ENCODE measurements at places on chromosomes 7 and 10.

DNA sequence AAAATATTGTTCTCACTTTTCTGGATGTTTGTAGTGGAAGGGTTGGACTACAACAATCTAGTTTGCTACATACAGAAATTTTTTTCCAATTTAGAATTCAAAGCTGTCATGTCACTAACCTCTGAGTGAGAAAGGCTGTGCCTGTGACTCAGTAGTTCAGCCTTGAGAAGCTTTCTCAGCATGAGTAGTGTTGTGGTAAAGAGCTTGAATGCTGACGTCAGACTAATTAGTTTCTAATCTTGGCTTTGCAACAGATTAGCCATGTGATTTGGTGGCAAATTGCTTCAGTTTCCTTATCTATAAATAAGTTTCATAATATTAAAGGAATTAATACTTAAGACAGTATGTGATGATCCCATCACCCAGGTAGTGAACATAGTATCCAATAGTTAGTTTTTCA lies 83.8 kb downstream of the ABCA13 start:
- no peak for DNase-seq

DNA sequence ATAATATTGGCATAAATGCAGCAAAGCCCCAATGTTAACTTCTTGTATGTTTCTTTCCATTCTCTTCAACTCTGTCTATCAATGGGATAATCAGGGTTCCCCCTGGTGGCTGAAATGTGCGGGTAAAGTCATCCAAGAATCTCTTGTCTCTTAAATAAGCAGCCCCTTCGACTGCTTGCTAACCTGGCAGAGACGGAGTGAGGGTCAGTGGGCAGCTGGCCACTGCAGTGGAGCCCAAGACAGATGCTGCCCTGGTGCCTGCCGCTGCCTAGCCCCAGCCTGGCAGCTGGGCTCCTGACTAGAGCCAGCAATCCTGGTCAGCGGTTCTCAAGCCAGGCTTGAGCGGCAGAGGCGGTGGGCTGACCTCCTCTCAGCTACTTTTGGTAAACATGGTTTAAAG lies 248.9 kb downstream of the COBL start:
- peak; percentile 47 for DNase-seq

- peak; percentile 70 for DNase-seq
These were observed 386 bp downstream of the ABHD11 start for GRCh38 chr7:73738220-73738611.

- no peak for DNase-seq
These were observed 25.2 kb upstream of the ING3 start for GRCh38 chr7:120925392-120925791.

- no peak for DNase-seq
These were observed 620.6 kb upstream of the ANKRD30A start for GRCh38 chr10:36504758-36505157.

DNA sequence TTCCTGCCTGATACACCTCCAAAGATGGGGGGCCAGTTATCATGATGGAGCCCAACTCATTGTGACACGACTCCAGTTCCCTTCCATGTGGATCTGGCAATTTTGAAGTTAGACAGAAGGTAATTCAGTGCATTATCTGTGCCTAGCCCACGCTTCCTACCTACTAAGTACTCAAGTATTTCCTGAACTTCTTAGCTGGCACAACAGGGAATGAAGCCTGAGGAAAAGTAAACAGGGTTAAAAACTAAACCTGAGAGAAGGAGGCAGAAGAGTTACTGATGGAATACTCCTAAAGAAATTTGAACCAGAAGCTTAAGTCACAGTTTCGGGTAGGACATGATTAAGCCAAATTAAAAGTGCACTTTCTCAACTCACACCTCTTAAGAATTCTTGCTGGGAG lies 1.1 kb upstream of the SEC31B start:
- no peak for DNase-seq

GRCh38 chr10:122097935-122098334 lies 109.0 kb downstream of the TACC2 start:
- DNase-seq: no peak

GRCh38 chr10:122147663-122148062 lies 123.4 kb upstream of the BTBD16 start:
- DNase-seq: no peak

DNA sequence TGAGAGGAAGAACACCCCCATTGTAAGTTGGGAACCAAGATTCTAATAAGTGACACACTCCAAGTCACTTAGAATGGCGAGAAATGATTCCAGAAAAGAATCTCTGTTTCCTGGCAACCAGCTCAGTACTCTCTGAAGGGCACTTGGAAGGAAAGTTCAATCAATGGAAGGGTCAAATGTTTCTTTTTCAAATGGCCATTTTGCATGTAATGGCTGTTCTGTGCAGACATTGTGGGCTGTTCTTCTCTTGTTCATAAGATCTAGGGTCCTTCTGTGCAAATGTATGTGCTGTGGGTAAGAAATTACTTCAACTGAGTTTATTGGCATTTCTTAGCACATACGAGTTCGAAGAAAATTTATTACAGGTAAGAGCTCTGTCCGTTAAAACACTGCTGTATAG lies 145.3 kb downstream of the EVX1 start:
- DNase-seq: no peak

DNA sequence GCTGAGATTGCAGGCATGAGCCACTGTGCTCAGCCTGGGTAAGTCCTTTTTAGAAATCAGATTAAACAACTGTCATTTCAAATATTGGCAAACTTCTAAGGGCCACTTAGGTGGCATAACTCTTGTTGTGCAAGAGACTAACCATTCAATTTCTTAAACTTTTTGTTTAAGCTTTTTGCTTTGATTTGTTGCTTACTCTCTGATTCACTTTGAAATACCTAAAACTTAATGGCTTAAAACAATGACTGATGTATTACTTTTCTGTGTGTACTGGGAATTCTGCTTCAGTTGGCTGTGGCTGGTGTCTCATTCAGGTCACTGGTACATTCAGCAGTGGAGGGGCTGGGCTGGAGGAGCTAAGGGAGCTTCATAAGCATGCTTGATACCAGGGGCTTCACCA lies 28.9 kb downstream of the ZNF25 start:
- DNase-seq: no peak

DNA sequence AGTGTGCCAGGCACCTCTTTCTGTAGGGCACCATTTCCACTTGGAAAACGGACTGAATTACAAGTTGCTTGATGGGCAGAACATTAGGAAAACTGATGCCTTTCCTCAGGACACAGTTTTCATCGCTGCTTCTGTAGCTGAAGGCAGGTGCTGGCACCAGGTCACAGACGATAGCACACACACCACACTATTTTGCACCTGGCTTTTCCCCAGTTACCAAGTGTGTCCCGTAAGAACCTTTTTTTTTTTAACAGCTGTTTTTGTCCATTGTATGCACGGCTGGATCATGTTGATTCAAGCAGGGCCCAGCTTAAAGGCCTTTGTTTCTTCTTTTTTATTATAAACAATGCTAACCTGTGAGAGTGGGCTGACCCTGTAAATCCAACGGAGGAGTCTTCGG lies 1.3 kb upstream of the GET4 start:
- no peak for DNase-seq

DNA sequence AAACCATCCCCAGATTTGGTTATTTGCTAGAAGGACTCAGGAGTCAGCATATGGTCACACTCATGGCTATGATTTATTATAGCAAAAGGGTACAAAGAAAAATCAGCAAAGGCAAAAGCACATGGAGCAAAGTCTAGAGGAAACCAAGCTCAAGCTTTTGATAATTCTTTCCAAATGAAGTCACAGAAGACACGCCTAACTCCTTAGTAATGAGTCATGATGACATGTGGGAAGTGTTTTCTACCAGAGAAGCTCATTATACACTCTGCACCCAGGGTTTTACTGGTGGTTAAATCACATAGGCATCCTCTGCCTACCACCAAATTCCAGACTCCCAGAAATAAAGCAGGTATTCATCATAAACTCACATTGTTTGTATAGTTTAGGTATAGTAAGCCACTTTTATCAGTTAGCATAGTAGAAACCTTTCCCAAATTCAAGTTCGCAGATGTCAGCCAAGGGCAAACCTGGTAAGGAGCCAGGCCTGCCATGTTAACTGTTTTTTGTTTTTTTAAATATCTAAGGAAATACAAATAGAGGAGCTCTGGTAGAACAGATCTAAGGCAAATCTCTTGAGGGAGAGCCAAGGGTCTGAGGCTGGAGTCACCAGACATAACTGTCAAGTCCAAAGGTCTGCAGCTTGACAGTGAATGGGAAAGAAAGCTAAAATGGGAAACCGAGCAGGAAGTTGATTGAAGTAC lies 15.4 kb upstream of the HIBADH start:
- DNase-seq: no peak

- DNase-seq: peak; percentile 56
These were observed 836 bp downstream of the KMT2E start for GRCh38 chr7:105014693-105015389.

GRCh38 chr10:15745751-15746150 lies 26.0 kb upstream of the ITGA8 start:
- no peak for DNase-seq

- no peak for DNase-seq
These were observed 27.2 kb downstream of the HIPK2 start for GRCh38 chr7:139750459-139751095.

GRCh38 chr10:116364868-116365267 lies 40.6 kb downstream of the CCDC172 start:
- no peak for DNase-seq

GRCh38 chr10:101031128-101031795 lies at the start of the genes PDZD7 and SFXN3:
PDZD7 (minus strand) TSS chr10:101031129; CDS start chr10:101030219, 910 bp downstream.
SFXN3 (plus strand) TSS chr10:101031234; CDS start chr10:101034695, 3,461 bp downstream.
- peak; percentile 97 for DNase-seq

- no peak for DNase-seq
These were observed 24.3 kb upstream of the ITGB8 start for GRCh38 chr7:20306180-20306946.

DNA sequence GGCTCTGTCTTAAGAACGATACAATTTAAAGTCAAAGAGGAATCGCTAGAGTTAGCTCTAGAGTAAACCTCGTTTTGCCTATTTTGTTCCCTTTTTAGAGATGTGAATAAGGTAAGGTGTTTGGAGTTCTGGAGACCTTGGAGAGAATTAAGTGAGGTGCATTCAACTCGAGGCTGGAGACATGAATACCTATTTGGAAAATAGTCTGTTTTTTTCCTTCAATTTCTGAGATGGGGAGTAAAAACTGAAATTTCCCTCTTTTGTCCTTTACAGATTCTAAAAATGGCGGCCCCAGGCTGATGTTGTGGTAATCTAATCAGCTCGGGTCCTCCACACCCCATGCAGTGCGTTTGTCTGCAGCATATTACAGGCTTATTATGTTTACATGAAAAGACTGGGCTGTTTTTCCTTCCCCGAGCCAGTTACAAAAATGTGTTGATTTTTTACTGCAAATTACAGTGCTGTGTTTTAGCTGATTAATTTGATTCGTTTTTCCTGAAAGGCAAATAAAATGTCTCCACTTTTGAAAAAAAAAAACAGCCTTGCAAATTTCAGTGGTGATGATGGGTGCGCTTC lies 1.5 kb downstream of the KMT2E start:
- no peak for DNase-seq

DNA sequence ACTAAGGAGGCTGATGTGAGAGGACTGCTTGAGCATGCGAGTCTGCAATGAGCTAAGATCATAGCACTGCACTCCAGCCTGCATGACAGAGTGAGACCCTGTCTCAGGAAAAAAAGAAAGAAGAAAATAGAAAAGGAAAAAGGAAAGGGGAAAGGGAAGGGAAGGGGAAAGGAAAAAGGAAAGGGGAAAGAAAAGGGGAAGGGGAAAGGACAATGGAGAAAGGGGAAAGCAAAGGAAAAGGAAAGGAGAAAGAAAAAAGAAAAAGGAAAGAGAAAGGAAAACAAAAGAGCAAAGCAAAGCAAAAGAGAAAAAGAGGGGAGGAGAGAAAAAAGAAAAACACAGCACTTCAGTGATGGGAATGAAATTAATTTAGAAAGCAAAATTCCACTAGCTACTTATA lies 179.3 kb downstream of the SRPK2 start:
- DNase-seq: no peak

GRCh38 chr10:119231654-119232053 lies 24.3 kb downstream of the GRK5 start:
- DNase-seq: no peak

GRCh38 chr7:38169847-38170246 lies 8.2 kb upstream of the STARD3NL start:
- DNase-seq: no peak

- DNase-seq: no peak
These were observed 3.7 kb upstream of the C10orf71 start for GRCh38 chr10:49295297-49295696.

DNA sequence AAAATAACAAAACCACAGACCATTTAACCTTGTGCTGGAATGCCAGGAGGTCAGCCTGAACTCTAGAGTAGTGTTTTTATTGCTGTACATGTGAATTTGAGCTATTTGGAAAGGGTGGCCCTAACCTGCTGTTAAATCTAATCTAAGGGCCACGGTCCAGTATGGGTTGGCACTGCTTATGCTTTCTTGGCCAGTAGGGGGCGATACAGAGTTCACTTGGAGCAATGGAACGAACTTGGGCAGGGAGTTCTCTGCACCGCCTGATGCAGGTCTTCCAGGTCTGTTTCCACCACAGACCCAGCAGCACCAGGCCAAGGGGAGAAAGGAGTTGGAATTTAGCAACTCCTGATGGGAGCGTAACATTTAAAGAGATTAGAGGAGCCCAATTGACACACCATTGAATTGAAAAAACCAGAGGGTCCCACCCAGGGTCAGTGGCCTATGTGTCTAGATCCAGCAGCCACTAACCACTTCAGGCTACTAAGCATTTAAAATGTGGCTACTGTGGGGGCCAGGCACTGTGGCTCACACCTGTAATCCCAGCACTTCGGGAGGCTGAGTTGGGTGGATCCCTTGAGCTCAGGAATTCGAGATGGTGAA lies 75.7 kb upstream of the EFCAB10 start:
- peak; percentile 82 for DNase-seq

GRCh38 chr10:4081685-4082111 lies 296.7 kb upstream of the KLF6 start:
- DNase-seq: no peak

DNA sequence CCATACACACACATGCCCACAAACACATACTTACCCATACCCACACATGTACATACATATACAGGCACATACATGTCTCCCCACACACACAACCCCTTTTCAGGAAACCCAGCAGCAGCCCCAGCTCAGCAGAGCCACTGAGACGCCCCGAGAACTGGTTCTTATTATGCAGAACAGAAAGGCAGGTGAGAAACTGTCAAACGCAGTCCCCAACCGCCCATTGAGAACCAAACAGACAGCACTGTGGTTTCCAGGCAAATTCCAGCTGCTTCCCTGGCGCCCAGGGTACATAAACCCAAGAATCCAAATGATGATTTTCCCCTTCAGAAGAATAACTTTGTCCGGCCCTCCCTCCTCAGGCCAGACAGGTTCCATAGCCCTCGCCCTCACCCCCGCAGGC lies 366.6 kb upstream of the ZMIZ1 start:
- no peak for DNase-seq

DNA sequence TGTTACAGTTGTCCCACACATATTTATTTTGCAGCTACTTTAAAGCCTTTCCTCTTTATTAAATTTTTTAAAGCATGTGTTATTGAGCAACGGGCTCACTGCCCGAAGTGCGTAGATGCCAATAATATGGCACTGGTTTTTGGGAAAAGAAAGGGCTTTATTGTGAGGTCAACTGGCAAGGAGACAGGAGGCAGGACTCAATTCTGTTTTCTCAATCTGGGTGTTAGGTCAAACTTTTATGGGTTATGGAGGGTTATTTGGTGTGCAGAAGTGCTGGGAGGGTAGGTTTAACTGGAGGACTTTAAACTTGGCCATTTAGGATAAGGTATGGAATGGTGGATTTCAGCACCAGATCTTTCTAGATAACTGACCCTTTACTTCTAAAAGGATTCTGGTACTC lies 183.6 kb downstream of the LRRC4 start:
- no peak for DNase-seq

GRCh38 chr10:95384011-95384704 lies 93.4 kb upstream of the PDLIM1 start:
- DNase-seq: peak; percentile 24
